ENCODE measurements at places on chromosomes 2 and 18.

GRCh38 chr2:82023710-82024109, 1719.2 kb upstream of the LRRTM1 start:
- DNase-seq = no peak

GRCh38 chr2:71634567-71634966, 181.2 kb downstream of the DYSF start:
- DNase-seq = no peak

DNA sequence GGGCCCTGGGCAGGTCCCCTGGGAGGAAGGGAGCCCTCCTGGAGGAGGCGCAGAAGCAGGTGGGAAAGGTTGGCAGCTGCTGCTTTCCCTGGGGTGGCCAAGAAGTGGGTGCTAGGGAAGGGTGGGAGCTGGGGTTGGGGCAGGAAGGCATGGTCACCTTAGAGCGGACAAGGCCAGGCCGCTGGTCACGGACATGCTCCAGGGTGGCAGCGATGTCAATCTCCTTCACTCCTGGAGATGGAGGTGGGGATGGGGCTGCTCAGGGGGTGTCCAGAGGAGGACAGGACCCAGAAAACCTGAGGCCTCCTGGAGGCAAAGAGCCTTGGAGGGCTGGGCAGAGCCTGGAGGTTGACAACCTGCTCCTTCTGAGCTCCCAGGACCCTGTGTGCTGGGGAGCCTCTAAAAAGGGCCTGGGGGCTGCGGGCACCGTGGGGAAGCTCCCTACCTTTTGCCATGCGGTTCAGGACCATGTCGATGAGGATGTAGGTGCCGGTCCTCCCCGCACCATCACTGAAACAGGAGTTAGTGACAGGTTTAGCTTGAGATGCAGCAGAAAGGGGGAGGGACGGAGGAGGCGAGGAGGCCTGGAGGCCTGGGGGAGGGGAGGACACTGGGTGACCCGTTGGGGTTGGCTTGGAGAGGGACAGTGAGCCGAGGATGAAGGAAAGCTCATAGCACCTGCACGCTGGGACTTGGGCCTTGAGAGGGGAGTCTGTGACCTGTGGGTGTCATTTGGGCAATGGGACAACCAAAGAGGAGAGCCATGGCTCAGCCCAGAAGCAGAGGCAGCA, 11.4 kb downstream of the DNAJB2 start:
- no peak for DNase-seq

GRCh38 chr2:49490710-49491109, 336.4 kb upstream of the FSHR start:
- DNase-seq = no peak

GRCh38 chr18:37396971-37397720, 168.5 kb downstream of the CELF4 start:
- DNase-seq = no peak

DNA sequence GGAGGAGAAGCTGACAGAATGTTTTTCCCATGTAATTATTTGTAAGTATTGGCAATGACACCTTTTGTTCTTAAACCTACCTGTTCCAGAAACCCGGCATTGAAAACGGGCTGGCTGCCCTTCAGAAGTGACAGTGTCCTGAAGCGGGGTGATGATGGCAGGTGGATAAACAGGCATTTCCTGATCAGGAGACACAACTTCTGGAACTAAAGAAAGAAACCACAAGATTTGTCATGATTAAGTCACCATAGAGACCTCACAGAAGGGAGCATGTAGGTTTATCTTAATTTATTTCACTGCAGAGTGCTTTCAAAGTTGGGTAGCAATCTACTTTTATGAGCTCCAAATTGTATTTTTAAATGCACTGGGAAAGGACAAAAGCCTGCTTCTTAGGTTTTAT, 43.1 kb downstream of the TTN start:
- DNase-seq = no peak

DNA sequence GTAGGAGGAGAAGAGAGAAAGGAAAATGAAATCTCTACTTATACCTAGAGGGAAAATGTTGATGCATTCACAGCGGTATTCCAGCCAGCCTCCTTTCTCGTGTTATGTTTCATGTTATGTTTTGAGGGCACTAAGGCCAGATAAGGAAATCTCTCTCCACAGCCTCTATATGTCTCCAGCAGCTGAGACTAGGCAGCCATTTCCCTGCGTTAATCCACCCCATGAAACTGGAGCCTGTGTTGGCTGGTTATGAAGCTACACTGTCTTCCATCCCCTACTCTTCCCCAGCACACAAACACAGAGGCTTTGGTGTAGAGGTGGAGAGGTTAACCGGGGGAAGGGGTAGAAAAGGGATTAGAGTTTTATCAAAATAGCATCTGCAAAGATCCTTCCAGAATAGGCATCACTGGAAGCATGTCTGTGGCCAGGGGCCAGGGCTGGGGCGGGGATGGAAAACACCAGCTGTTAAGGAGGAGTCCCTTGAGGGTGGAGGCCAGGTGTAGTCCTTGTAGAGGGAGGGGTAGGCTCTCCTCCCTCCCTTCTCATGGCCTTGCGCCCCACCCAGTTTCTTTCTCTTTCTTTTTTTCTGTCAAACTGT, 100.9 kb upstream of the TNP1 start:
- no peak for DNase-seq
